ENCODE measurements at places on chromosomes 2 and 18.

DNA sequence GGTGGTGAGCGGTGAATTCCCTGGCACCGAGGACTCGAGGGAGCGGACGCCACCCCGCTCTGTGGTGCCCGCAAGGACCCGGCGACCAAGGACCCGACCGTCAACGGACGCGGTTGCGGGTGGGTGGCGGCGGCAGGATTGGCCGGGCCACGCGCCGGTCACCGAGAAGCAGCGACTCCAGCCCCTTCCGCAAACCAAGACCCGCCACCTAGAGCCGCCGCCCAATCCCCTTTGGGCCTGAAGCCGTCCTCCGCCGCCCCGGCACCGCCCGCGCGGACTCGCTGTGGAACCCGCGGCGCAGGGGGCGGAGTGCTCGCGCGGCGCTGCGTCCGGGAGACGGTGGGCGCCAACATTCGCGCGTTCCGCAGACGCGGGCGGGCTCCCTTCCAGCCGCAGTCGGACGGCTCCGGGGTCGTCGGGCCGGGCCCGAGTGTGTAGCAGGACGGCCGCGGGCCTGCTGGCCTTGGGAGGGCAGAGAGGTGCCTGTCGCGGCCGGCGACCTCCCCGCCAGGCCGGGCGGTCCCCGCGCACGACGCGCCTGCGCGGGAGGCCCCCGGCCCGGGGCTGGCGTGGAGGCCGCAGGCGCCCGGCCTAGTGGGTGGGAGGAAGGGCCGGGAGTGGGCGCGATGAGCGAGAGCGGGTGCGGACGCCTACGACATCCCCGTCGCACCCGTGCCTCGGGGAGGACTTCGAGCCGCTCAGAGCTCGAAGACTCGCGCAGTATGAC lies at the start of the genes FAM228B and PFN4:
Gene FAM228B, plus strand, starts transcription at position 275 of the 727 bp plus-strand sequence. CDS start 893 bp downstream, outside the sequence.
Gene PFN4, minus strand, starts transcription at position 140 of the 727 bp plus-strand sequence. CDS start 799 bp downstream, outside the sequence.
- DNase-seq: peak; percentile 82

DNA sequence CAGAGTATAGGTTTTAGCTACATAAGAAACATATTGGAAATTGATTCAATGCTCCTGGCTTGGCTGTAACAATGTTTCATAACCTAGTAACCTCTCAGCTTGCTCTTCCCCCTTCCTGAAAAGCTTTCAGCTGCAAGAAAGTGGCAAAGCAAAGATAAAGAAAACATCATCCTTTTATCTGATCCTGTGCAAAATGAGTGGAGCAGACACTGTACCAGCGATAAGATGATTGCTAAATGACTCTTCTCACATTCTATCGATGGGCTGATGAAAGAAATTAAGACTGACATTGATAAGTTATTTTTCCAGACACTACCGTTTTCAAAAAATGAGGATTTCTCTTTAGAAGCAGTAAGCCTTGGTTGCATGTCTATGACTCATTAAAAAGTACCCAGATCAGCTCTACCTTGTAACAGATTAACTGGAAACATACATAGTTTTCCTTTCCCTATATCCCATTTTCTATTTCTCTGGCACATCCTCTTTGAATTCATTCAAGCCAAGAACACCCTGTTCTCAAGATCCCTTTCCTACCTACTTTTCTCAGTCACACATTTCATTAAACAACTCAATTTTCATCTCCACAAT lies 87.1 kb upstream of the LYPD1 start:
- no peak for DNase-seq

DNA sequence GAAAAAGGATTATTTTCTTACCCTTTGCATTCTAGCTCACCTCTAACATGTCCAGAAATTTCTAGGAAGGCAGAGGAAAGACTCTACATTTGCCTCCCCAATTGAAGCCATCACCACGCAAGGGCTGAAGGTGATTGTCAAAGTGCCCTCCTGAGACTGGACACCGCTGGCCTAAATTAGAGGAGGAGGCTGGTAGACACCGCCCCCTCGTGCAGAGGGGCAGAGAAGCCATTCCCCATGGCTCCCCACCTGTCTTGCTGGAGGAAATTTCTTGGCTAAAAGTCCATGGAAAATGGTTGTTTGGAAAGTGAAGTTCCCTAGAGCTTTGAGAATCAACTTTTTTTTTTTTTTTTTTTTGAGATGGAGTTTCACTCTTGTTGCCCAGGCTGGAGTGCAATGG lies 31.3 kb upstream of the CREB1 start:
- no peak for DNase-seq

DNA sequence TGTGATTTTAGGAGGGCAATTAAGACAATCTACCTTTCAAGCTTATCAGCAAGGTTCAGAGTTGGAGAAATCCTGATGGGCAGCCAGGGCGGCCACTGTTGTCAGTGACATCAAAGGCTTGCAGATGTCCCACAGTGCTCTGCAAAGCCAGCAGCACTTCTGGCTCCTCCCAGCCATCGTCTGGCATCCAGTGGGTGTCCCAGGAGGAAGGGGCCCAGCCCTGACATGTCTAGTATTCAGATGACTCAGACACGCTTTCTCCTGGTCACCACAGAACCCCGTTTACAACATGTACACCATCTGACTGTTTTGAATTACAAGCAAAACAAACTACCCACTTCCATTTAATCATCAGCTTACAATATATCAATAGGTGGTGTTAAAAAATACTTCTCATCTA lies 61.4 kb downstream of the CYRIA start:
- DNase-seq: no peak

DNA sequence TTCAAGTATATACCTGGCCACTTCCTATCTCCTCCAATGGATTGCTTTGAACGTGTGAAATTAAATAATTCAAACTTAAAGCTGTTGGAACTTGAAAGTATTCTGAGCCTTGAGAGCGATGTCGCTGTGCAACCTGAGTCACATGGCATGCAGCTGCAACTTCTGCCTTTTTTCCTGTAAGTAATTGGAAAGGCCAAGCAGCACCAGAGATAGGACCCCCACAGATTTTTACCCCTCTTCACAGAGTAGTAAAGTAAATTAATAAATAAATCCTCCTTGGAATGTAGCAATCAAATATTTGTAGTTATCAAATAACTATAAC lies 3.2 kb upstream of the RNF149 start:
- no peak for DNase-seq

DNA sequence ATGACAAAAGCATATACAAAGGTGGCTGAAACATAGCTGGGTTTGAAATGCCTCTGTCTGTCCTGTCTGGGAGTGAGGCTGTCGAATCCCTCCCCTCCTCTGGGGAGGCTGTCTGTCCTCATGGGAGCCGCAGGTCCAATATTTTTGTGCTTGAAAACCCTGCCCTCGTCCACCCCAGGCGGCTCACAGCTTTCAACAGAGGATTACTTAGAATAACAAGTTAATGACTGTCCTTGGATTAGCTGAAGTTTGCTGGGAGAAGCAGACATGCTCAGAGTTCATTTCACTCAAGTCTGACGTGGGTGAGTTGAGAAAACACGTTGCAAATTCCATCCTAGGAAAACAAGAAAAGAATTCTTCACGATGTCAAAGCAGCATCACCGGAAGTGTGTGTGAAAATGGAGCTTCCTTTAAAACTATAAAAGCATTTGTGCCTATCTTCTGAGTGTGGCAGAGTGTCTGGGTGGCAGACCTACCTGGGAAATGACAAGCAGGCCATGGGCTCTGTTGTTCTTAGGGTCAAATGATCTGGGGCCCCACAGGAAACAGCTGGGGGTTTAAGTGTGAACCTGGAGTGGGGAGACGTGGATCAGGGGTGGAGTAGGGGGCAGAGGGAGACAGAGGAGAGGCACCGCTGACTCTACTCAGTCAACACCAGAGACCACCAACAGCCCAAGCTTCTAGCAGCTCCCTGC lies 77.1 kb downstream of the DDX1 start:
- no peak for DNase-seq

DNA sequence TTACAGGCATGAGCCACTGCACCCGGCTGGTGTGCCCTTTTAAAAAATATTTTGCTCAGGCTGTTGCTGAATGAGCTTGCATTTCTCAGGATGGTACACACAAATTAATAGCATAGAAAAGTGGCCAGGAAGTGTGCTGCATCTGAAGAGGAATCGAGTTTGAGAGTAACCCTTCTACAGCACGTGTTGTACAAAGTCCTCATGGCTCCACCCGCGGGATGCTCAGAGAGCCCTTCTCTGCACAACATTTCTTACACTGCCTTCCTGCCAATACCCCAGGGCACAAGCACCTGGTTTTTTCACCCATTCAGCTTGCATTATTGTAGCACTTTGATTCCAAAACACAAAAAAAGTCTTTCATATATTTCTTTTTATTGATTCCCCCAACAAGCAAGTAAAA lies 90.1 kb upstream of the NEDD4L start:
- no peak for DNase-seq

- no peak for DNase-seq
These were observed 36.2 kb downstream of the HAT1 start for GRCh38 chr2:171958475-171958874.

DNA sequence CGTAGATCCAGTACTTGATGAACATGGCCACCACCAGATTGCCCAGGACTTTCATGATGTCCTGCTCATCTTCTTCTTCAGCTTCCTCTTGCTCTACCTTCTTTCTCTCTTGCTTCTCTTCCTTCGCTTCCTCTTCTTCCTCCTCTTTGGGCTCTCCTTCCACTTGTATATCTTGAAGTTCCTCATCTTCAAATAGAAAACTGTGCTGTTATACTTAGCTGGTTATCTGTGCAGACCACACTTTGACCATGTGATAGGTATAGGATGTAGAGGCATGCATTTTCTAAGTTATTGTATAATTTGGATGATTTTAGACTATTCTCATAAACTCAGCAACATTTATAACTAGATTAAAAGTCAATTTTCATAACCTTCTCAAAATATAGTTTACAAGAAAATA lies 263.4 kb downstream of the NAPG start:
- no peak for DNase-seq

DNA sequence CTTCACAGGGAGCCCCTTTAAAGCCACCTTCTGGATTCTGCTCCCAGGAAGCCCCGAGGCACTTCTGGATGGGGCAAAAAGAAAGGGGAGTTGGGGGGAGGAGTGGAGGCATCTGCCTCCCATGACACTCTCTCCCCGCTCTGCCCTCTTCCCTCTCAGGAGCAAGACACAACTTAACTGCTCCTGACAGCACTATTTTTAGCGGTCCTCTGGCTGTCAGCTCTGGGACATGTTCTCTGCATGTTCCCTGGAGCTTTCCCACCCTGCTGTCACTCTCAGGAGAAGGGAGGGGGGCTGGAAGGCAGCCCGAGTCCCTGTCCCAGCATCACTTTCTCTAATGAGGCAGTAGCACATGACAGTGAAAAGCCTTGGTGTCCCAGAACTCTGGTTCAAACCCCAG lies 32.3 kb downstream of the PLB1 start:
- peak; percentile 36 for DNase-seq

DNA sequence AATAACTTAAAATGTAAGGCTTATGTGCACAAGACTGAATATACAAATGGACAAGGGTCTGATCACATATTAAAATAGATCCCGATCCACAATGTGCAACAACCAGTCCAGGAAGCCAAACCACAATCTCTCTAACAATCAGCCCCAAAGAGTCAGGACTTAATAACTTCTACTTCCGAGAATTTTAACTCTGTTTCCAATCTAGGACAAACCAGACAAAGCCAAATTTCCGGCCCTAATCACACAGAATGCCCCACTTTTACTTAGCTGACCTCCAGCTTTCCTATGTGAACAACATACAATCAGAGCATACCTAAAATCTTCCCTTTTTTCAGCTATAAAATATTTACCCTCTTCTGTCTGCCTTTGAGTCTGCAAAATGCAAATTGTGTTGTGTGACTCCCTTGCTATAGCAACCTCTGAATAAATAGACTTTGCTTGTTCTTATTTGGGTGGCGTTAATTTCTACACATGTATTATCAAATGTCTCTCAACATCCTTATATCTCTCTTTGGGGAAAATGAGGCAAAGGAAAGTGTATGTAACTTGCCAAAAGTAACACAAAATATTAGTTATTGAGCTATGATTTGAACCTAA lies 381.9 kb upstream of the MC4R start:
- no peak for DNase-seq

DNA sequence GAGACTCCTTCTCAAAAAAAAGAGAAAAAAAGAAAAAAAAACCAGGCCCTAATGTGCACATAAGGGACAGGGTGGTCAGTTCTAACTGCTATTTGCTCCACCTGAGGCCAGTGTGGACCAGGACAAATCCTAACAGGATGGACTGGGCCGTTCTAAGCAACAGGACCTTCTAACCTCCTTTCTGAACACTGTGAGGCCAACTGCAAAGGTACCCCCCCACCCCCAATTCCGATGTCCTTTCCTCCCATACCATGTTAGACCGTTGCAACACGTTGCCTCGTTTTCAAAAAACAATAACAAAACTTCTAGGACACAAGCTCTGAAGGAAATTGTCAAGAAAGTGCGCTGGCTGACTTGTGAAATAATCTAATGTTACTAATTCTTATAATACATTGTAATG lies 1.2 kb downstream of the THAP4 start:
- DNase-seq: no peak

- DNase-seq: no peak
These were observed 9.8 kb upstream of the DNAJC27 start for GRCh38 chr2:24981411-24982136.

DNA sequence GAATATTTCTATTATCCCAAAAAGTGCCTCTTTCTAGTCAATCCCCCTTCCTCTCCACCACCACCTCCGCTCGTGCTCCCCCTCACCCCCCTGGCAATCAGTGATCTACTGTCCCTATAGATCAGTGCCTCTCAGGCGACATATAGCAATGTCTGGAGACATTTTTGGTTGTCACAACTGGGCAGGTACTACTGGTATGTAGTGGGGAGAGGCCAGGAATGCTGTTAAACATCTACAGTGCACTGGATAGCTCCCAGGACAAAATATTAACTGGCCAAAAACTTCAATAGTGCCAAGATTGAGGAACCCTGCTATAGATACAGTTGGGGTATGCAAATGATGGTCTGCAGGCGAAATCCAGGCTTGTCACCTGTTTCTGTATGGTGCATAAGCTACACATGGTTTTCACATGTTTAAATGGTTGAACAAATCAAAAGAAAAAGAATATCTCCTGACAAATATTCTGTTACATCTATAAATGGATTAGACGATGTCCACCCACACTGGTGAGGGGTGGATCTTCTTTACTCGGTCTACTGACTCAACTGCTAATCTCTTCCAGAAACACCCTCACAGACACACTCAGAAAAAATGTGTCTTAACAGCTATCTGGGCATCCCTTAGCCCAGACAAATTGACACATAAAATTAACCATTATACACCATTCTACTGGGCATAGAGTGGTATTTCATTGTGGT lies 25.5 kb downstream of the DPYSL5 start:
- no peak for DNase-seq

DNA sequence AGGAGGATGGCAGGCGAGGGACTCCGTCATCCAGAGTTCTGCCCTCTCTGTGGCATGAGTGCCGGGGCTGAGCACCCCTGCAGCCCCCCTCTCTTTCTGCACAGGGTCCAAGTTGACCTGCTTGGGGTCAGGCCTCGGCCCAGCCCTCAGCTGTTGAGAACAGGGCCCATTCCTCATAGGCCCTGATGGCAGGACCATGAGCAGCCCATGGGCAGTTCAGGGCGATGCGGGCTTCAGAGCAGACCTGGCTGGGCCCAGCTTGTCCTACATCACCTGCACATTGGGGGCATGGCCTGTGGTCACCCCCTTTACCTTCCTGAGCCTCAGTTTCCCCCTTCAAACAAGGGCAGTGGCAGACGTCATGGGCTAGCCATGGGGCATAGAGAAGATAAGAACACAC lies 238.1 kb downstream of the SEPTIN10 start:
- DNase-seq: no peak
